ENCODE measurements at places on chromosomes 5 and 9. TPM values are rescaled to one million over a fixed set of nuclear protein-coding genes. Genes with fewer than 3 reads are reported as not detected.

PKD2L2 gene
- not detected for total RNA-seq

- DNase-seq: no peak
Measured at GRCh38 chr9:120187758-120188157, 392.2 kb downstream of the CDK5RAP2 start.

GRCh38 chr9:76297721-76298239 lies 96.4 kb downstream of the RFK start:
- DNase-seq: no peak

DNA sequence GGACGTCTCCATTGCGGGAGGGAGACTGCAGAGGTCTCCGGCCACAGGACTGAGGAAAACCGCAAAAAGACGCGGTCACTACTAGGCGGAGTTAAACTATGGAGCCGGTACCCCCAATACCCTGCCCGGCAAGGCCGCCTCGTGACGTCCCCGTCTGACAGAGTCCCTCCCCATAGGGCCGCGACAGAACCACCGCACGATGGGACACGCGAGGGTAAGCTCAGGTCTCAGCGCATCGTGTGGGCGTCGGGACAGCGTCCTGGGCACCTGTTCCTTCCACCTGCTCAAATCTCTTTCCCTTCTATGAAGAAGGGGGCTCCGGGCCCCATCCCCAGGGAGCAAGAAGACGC lies 35.2 kb upstream of the GLDC start:
- DNase-seq: no peak
